ENCODE measurements at places on chromosomes 6 and 20. TPM values are rescaled to one million over a fixed set of nuclear protein-coding genes. Genes with fewer than 3 reads are reported as not detected.

The BCKDHB gene
- 16.6 TPM for total RNA-seq

DNA sequence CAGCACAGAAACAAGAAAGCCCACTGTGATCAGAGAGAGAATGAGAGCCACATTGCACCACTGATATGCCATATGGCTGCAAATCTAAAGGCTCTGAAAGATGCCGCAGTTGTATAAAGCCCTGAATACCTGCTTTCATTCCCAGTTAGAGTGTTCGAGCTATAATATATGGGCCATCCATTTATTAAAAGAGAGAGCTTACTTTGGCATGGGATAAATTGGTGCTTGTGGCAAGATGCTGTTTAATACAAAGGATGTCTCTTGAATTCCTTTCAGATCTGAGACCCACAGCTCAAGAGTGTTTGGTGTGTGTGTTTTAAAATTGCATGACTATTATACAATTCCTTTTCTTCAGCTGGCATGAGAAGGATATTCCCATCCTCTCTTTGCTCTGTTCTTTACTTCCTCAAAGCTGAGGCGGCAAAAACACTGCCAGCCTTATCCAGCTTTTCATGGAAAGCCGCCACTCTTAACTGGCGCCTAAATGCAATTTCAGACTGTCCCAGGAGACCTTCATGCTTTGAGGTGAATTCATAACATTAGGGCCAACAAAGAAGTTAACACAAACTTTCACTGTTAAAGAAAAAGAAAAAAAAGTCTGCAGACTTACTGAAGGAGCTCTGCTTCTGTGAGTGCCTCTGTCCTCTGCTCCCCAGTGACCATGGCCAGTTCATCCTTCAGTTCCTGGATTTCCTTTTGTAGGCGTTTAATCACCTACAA lies 147.6 kb downstream of the KIF6 start:
- no peak for DNase-seq

- DNase-seq, result no peak
These were observed 54.8 kb downstream of the PHACTR2 start for GRCh38 chr6:143732536-143732935.

GRCh38 chr20:1569415-1569881 lies 11.9 kb upstream of the SIRPD start:
- DNase-seq, result no peak

The NSFL1C gene
- total RNA-seq, result 54.2 TPM

Measured in Daoy (cell line).